ENCODE measurements at places on chromosomes 5 and 9. TPM values are rescaled to one million over a fixed set of nuclear protein-coding genes. Genes with fewer than 3 reads are reported as not detected.

DNA sequence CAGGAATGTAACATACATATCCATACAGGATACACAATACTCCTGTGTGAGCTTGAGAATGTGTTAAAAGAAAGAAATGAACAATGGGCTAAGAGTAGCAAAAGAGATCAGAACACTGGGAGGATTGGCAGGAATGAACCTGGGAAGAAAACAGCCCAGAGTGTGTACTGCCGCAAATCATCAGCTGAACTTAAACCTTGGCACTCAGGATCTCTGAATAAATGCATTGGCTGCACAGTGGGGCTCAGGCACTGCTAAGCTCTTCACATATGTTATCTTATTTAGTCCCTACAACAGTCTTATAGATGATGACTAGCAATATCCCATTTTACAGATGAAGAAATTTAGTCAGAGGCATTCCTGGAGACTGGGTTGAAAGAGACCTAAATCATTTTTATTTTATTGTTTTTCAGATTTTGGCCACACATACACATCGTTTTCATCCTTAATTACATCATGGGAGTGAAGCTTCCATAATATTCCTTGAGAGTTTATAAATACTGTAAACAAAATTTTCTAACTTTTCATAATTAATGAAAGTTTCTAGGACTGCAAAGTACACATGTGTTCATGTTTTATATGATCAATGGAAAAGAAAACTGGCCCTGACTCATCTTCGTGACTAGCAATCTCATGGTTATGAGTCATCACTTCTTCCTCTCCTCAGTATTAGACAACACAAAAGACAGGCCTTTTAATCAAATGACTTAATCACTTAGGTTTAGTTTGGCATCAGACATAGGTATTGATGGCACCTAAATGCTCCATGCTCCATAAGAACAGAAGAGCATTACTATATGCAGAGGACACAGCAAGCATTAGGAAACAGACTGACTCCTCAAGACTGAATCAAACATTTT, 59.2 kb downstream of the CDH18 start:
- no peak for DNase-seq

Gene C5orf58
- not detected for total RNA-seq

DNA sequence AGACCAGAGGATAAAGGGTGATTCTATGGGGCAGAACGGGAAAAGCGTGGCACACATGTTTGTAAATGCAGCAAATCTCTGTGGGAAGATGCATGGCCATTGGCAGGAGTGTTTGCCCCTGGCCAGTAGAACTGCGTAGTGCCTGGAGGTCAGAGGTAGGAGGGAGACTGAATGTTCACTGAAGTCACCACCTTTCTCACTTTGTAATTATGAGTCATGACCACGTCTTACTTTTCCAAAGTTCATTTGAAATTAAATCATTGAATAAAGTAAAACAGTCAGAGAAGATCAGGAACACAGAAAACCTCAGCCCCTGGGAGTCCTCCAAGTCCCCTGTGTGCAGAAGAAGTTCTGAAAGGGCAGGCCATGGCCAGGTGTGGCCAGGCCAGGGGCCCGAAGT, 4.6 kb downstream of the PTGES start:
- no peak for DNase-seq

Gene SELENOP
- total RNA-seq: 884 TPM

GRCh38 chr5:149221326-149221725, 50.3 kb upstream of the AFAP1L1 start:
- no peak for DNase-seq

- no peak for DNase-seq
These were observed 2.1 kb upstream of the MRPS30 start for GRCh38 chr5:44806608-44807007.

DNA sequence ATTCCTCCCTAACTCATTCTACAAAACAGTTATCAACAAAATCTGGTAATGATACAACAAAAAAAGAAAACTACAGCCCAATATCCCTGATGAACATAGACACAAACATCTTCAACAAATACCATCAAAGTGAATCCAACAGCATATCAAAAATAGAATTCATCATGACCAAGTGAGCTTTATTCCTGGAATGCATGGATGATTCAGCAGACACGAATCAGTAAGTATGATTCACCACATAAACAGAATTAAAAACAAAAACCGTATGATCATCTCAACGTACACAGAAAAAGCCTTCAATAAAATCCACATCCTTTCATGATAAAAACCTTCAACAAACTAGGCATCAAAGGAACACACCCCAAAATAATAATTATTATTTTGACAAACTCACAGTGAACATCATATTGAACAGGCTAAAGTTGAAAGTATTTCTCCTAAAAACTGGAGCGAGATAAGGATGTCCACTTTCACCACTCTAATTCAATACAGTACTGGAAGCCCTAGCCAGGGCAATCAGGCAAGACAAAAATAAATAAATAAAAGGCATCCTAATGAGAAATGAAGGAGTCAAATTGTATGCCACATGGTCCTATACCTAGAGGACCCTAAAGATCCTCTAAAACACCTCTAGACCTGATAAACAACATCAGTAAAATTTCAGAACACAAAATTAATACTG, 305.1 kb upstream of the RGMB start:
- DNase-seq: no peak

DNA sequence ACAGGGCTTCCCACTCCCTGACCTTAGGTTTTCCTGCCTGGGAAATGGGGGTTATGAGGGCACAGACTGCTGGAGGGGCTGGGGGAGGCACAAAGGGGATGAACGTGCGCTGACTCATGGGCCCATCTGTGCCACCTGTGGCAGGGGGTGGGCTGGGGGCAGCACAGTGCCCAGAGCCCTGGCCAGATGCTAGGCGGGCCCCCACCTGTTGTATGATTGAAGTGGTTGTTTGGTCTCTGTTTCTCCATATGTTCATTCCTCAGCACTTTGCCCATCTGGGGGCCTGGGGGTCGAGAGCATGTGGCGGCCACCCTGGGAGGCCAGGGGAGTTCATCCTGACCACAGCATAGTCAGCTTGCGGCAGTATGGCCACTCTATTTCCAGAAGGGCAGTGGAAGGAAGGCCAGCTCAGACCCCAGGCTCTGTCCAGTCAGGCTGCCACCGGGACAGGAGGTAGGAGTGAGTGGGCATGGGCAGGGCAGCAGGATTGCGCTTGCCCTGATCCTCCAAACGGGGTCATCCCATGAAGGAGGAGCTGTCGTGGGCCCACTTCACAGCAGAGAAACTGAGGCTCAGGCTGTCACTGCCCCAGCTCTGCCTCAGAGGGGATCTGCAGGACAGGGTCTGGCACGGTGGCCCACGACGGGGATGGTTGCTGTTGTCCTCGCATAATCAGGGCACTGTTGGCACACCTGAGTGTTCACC, 841 bp upstream of the NINJ1 start:
- DNase-seq: no peak

GRCh38 chr9:70556771-70557170, 142.3 kb upstream of the KLF9 start:
- DNase-seq: no peak

Gene ACTBL2
- total RNA-seq: not detected

Gene IL3
- not detected for total RNA-seq

Gene TEX53
- not detected for total RNA-seq

All from upper lobe of right lung (tissue), 1 donor.